T-helper 2 cell (primary cell): ENCODE measurements at places on chromosomes 11 and 22.
A peak's percentile ranks its signal among the peaks of the same experiment; 100 is the strongest.

DNA sequence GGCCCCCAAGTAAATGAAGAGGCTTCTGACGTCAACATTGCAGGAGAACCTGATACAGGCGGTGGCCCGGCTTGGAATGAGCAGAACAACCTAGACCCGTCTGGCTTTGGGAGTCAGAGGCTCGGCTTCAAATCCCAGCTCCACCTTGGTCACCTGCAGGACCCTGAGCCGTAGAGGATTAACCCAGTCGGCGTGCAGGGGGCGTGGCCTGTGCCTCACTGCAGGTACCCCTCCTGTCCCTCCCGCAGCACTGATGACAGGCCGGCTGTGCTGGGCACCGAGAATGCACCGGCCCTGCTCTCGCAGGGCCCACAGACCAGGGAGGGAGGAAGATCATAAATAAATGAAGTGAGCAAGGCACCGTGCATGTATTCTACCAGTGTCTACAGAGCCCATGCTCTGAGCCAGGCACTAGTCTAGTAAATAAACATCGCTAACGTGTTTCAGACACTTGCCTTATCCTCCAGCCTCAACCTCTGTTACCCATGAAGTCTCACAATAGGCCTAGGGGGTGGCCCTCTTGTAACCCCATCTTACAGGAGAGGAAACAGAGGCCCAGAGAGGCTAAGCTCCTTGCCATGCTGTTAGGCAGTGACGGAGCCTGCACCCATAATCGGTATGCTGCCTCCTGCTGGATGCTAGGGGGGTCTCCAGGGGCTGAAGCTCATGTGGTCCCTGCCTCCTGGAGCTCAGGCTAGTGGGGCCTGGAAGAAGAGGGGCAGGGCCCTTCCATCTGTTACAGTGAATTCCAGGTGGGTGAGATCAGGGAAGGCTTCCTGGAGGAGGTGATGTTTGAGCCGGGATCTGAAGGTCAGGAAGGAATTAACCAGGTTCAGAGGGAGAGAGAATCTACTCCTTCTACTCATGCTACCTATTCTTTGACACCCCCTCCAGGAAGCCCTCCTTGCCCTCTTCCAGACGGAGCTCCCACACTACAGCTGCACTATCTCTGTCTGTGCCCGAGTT is 53.4 kb downstream of the RTL6 start:
- no peak for DNase-seq

GRCh38 chr11:65606876-65607613 is 7.0 kb downstream of the MAP3K11 start:
- DNase-seq = no peak

DNA sequence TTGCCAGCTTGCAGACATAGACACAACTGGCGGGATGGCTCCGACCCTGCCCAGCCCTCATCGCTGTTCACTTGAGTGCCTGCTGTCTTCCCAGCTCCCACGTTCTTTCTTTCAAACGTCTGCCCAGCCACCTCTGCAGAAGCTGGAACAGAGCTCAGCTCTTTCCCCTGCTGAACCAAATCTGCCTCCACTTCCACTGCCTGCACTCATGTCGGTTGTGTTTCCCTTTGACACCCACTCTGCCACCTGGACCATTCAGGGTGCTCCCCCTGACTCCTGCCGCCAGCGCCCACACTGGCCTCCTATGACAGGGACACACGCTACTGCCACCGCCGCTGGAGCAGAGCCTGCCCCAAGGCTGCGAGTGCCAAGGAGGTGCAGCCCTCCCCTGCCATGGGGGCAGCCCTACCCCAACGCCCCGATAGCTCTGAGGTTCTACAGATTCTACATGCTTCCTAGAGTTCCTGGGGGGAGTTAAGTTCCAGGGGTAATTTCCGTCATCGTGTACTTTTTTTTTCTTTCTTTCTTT is 37.9 kb downstream of the TST start:
- no peak for DNase-seq

DNA sequence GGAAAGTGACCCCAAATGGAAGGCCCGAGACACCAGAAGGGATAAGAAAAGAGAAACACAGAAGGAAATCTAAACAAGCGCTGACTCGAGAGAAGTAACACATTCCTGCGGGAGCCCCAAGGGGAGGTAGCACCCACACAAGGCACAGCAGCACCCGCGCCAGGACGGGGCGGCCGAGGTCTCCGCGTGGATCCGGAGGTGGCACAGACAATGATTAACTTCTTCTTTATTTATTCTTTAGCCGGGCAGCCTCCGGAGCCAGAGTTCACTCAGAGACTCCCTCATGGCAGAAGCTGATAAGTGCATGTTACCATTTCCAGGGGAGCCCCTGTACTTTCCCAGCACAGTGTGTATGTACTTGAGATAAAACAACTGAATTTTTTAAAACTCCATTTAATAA is 5.1 kb downstream of the TOLLIP start:
- no peak for DNase-seq

DNA sequence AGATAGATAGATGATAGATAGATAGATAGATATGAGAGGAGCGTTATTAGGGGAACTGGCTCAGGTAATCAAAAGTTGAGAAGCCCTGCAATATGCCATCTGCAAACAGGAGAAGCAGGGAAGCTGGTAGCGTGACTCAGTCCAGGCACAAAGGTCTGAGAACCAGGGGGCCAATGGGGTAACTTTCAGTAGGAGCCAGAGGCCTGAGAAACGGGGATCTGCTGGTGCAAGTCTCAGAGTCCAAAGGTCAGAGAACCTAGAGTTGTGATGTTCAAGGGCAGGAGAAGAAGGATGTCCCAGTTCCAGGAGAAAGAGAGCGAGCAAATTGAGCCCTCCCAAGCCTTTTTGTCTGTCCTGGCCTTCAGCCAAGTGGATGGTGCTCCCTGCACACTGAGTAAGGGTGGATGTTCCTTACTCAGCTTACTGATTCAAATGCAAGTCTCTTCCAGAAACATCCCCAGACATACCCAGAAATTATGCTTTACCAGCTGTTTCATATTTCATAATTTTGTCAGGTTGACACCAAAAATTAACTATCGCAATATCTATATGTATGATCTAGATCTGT is 87.8 kb upstream of the SLC22A12 start:
- DNase-seq = no peak

- peak; percentile 69 for DNase-seq
Observed at GRCh38 chr11:47161134-47161854, 15.4 kb downstream of the ARFGAP2 start.

DNA sequence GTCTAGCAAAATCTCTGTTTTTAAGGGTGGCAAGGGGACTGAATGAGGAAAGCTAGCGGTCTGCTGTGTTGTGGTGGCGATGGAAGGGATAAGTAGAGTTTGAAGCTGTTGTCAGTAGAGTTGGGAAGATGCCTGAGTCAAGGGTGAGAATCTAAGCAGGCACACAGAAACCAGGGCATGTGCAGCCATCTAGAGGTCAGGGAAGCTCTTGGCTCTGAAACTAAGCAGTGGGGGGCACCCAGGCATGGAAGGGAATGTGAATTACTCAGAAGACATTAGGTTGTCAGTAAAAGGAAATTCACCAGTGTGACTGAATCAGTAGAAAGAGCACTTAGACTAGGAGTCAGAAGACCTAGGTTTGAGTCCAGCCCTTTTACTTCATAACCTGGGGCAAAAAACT is 15.4 kb downstream of the BMAL1 start:
- no peak for DNase-seq

DNA sequence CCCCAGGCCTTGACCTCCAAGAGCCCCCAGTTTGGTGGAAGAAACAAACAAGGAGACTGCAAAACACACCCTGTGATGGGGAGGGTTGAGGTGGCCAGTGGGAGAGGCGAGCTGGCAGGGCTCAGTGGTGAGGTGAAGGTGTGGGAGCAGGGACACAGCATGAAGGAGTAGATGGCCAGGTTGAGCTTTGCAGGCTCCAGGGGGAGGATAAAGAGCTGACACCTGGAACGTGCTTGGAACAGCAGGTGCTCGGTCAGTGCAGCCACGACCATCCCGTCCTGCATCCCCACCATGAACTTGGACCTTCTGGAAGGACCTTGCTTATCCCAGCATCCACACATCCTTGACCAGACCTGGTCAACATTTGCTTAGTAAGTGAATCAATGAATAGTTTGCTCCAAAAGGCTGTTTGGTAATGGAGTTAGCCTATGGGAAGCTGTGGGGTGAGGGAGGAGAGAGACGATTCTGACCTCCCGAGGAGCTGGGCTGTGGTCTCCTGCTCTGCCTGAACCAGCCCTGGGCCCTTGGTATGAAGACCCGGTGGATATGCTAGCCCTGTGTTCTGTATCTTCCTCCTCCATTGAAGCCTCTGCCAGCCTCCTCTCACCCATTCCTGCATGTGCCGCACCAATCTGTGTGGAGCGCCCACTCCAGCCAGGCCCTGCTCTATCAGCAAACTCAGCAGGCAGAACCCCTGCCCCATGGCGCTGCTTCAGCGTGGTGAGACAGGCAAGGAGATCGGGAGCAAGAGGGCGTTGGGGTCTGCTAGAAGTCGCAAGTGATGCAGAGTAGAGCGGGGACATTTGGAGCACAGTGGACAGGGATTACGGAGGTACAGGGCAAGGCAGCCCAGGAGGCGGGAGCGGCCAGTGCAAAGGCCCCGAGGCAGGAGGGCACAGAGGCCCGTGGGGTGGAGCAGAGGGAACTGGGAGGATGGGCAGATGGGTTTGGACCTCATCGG is 9.9 kb downstream of the LINC01488 start:
- DNase-seq = no peak

- DNase-seq = no peak
Observed at GRCh38 chr11:17989306-17989705, 23.5 kb downstream of the SERGEF start.

GRCh38 chr11:91209306-91209705 is 986.5 kb upstream of the CHORDC1 start:
- DNase-seq = no peak

GRCh38 chr11:35182317-35182939 is 43.5 kb downstream of the CD44 start:
- DNase-seq = no peak

GRCh38 chr11:134640971-134641968 is 229.2 kb upstream of the B3GAT1 start:
- DNase-seq = no peak

DNA sequence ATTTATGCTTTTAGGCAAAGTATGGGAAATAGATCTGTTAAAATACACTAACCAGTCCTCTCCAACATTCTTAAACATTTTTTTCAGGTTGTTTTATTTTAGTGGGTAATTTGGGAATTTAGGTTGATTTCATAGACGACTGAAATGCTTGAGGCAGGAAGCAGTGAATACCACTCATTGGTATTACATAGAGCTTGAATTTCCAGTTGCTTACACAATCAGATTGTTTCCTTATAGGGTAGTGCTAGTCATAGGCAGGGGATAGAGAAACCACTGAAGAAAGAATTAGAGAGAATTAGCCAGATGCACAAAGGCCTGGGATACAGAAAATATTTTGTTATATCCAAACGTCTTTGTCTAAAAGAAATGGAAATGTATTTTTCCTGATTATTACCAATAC is 23.9 kb upstream of the LYVE1 start:
- no peak for DNase-seq

GRCh38 chr11:102449651-102450570 is 2.7 kb downstream of the TMEM123 start:
- no peak for DNase-seq

DNA sequence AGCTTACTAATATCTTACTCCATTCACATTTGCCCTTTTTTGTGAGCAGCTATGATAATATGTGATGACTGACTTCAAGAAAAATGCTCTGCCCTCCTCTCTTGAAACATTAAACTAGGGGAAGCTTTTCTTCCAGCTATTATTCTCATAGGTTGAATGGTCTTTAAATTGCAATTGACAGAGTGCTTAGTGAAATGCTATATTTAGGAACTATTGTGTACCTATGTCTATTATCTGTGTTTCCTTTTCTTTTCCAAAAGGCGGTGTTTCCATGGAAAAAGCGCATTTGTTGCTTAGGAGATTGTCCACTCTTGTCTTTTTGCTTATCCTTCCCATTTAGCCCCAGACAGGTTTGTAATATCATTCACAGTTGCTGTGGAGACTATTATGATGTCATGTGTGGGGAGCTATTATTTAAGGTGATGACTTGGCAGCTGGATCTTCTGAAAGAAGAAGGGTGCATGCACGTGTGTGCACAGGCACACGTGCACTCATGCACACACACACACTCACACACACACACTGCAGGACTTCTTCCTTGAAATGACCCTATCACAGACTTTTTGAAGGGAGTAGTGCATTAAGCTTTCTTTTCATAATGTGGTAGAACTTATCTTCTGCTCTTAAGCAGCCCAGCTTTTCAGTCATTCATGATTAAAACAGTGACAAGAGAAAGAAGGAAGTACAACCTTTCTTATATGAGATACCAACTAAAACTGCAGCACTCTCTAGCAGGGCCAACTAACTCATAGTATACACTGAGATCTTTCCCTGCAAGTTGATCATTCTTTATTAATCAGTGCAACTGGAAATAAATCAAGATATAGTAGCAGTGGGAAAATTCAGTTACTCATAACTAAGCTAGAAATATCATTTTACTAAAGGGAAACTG is 340.8 kb upstream of the MTNR1B start:
- DNase-seq = peak; percentile 4

DNA sequence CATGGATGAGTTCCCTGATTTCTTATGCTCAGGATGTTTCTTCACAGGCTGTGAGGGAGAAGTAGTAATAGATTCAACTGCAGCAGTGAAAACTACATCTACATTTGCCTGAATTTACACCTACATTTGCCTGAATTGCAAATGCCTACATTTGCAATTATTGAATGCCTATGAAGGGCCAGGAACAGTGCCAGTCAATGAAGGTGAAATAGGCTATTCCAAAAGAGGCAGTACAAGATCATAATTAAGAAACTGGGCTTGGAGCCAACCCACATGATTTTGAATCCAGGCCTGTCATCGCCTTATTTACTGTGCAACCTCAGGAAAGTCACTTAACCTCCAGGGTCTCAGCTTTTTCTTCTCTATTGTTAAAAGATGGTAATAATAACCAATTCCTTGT is 1353.3 kb downstream of the FAM181B start:
- DNase-seq = no peak

- no peak for DNase-seq
Observed at GRCh38 chr11:108825381-108825780, 160.5 kb downstream of the DDX10 start.

GRCh38 chr11:76625472-76626186 is 44.9 kb downstream of the LRRC32 start:
- no peak for DNase-seq

DNA sequence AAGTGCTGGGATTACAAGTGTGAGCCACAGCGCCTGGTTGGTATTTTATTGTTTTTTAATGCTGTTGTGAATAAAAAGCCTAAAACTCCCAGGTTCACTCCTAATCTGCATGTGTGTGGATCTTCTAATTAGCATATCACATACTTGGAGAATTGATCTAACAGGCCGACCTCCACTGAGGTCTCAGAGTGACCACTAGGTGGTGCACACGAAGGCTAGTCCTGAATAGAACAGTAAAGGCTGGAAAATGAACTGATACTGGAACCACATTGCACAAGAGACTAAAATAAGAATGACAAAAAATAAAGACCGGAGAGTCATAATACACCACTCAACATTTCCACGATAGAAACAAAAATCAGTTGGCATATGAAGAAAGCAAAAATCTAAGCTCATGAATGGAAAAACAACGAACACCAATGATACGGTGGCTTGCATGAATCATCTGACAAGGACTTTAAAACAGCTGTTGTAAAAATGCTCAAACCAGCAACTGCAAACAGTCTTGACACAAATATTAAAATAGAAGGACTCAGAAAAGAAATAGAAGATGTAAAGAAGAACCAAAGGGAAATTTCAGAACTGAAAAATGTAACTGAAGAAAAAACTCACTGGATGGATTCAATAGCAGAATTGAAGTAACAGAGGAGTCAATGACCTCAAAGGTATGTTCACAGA is 19.2 kb downstream of the PIM3 start:
- DNase-seq = no peak

- no peak for DNase-seq
Observed at GRCh38 chr22:30046716-30047363, 33.4 kb upstream of the HORMAD2 start.
